ENCODE measurements at places on chromosomes 2 and 18.

GRCh38 chr2:237581751-237582746 is 8.5 kb downstream of the RAB17 start:
- DNase-seq = peak; percentile 68

GRCh38 chr2:17827316-17827715 is 11.1 kb downstream of the MSGN1 start:
- DNase-seq = no peak

DNA sequence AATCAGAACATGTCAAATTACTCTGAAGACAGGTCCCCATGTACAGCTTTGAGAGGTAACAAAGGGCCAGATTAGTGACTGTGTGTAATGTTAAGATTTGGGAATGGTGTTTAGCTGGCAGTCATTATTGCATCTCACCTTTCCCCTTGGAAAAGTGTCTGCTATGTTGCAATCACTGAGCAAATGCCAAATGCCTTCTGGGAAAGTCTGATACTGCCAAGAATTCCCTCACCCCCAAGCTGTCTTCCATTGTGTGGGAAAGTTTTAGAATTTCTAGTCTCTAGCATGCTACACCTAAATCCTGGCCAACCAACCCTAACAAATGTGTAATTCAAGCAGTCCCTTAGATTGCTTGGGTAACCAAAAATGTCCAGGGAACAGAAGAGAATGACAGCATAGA is 13.6 kb upstream of the PELI1 start:
- DNase-seq = no peak

DNA sequence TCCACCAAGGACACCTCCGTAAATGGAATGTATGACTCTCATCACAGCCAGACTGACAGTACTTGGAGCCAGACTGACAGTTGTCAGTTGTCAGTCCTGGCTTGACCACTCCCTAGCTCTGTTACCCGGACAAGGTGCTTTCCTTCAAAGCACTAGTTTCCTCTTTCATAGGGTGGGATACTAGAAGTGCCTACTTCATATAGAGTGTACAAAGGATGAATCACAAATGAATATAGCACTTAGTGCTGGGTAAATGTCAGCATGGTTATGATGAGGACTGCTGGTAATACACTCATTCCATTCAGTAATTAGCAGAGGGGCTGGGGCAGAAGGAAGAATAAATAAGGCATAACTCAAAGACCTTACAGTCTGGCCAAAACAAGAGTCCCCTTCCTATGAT is 91.4 kb downstream of the ARL4C start:
- DNase-seq = no peak

- no peak for DNase-seq
These were observed 23.0 kb downstream of the COPS9 start for GRCh38 chr2:240112914-240113690.

DNA sequence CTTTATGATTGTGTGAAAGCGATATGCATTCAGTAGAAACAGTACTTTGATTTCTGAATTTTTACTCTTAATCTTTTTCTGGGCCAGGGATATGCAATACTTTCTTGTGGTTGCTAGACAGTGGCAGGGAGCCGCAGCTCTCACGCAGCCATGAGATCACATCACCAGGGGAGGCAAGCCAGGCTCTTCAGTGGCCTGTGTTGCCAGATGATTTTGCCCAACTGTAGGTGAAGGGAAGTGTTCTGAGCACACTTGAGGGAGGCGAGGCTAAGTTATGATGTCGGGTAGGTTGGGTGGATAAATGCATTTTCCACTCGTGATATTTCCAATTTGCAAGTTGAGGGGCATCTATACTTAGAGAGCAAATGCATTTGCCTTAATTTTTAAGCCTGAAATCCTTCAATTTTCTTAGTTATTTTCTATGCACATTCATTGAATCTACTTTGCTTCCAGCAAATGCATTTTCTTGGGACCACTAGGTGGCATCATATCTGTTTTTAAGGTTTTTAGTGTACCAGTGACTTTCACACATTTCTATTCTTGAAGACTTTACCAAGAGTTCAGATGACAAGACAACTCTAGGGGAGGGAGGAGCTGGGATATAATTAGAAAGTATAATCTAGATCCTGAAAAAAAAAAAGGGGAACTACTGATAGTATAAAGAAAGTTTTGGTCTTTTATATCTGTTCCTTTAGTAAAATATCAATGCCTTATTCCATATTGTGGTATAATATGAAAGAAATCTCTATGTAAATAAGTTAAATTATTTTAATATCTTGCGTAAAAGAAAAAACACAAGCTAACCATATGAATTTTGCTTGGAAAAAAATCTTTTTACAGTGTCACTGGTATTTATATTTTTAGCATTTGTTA is 643.3 kb downstream of the SOCS6 start:
- DNase-seq = peak; percentile 9

GRCh38 chr2:46236006-46236875 is 61.0 kb upstream of the EPAS1 start:
- no peak for DNase-seq

DNA sequence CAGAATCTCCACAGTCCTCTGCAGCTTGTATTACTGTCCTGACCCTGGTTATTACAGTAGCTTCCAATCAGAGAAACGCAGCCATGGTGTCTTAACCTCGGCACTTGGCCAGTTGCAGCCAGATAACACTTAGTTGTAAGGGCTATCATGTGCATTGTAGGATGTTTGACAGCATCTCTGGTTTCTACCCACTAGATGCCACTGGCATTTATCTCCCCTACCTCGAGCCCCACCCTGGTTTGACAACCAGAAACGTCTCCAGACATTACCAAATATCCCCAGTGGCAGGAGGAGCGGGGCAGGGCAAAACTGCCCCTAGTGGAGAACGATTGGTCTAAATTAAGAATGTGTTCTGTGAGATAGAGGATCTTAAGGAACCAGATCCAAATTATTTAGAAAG is 13.1 kb downstream of the DSG2 start:
- DNase-seq = no peak

DNA sequence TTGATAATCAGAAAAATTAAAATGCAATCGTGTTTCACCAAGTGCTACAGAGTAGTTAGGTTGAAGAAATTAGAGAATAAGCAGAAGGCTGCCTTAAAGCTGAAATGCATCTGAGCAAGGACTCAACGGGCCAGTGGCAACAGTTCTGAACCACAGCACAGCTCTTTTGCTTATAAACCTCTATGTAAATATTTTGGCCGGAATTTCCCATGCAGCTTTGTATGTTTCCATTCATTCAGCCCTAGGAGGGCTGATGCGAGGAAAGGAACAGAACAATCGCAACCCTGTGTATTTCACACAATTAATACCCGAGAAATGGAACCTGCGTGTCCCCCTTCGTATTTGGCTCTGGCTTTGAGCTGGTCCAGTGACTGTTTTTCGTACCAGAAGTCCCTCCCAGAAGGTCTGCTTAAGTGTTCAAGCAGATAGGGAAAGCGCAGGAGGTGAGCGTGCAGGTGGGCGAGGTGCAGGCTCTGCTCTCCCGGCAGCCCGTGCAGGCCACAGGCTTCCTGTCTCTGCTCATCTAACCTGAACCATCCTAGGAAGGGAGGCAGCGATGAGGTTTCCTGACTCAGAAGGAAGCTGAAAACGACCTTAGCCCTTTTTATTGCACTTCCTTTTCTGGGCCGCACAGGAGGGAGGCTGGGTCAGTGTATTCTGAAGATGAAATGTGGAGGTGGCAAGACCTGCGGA is 67.3 kb downstream of the ASB1 start:
- DNase-seq = peak; percentile 44

DNA sequence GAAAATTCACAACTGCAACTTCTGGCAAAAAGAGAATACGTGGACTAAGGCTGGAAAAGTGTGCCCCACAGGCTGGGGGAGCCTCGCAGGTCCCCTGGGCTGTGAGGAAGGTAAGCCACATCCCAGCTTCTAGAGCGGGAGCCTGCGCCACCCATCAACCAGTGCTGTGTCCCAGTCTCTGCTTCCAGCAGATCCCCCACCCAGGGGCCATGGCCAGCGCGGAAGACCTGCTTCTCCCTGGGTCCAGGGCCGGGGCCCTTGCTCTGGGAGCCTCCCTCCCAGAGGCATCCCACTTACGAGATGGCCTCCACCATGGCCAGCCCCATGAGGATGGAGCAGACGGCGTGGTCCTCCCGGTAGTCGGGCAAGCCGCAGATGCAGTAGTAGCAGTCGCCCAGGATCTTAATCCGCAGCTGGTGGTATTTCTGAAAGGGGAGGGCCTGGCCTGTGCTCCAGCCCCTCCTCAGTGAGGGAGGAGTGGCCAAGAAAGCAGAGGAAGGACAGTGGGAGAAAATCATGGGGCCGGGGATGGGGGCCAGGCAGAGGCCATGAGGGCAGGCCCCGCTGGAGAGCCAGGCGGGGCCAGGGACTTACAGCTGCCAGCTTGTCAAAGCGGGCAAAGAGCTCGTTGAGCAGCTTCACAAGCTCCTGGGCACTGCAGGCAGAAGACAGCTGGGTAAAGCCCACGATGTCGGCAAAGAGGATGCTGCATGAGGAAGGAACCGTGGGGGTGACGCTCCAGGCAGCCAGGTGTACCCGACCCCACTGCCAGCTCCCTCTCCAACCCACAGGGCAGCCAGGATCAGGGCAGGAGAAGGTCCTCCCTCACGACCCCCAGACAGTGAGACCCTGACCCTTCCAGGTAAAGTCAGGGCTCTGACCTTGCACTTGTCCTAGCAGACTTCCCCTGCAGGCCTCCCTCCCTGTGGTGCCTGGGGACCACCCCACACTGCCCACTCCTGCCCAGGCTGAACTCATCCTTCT is 48.0 kb downstream of the CENPO start:
- no peak for DNase-seq

GRCh38 chr18:37499044-37499443 is 66.6 kb downstream of the CELF4 start:
- no peak for DNase-seq

DNA sequence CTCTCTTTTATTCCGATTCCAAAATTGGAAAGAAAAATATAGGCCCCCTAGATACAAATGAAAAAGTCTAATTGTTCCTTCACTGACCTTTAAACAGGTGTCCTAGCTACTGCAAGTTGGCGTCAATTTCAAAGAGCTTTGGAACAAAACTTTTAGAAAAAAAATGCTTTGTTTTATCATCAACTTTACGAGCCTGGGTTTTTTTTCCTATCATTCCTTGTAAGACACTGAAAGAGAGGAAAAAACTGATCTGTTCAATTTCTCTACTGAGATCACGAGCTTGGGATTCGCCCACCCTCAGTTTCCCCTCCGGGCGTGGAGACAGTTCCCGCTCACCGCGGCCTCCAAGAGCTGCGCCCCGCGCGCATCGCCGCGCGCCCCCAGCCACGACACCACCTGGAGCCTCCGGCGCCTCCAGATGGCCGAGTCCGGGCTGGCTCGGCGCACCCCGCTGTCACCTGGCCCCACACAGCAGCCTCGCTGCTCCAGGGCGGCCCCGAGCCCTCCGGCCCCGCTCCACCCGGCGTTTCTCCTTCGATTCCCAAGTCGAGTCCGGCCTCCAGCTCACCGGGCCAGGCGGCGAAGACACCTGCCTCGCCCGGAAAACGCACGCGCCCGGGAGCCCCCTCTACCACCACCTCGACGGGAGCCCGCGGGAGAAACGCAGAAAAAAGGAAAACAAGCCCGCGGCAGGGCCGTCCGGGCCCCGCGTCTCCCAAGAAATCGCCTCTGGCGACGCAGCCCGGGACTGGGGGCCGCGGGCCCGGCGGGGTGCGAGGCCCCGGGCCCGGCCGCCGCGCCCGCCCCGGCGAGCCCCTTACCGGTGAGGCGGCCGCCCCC is 656 bp downstream of the TBC1D8 start:
- peak; percentile 64 for DNase-seq

DNA sequence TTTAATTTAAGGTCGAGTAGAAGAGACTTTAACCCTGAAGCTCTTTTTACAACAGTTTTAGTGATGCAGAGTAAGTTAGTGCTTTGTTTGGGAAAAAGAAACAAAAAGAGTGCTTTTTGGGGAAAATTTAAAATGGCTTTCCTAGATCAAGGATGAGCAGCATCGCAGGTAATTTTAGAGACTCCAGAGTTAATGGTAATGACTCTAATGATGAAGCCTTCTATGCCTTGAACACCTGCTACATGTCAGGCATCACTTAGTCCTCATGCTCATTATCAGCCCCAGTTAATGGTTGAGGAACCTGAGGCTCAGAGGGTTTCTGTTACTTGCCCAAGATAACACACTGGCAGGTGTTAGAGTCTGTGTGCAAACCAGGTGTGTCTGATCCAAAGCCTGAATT is 167.8 kb downstream of the ACOXL start:
- DNase-seq = no peak

- no peak for DNase-seq
These were observed 63.6 kb upstream of the MGAT5 start for GRCh38 chr2:134190062-134190806.

DNA sequence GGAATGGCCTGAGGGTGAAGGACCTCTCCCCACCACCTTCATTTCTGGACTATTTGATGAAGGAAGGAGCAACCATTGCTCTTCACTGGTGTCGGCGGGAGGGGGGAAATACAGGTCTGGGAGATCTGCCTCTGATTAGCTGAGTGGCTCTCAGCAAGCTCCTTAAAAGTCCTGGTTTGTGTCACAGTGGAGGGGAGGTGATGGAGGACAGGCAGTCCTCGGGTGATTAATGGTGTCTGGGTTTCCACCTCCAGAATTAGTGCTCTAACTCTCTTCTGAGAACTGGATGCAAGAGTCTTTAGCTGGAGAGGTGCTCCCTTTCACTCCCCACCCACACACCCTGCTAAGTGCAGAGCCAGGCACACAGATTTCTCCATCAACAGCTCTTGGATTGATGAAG is 83.2 kb downstream of the TTC32 start:
- DNase-seq = no peak

- DNase-seq = no peak
These were observed 33.7 kb upstream of the ACVR1C start for GRCh38 chr2:157662401-157662800.

DNA sequence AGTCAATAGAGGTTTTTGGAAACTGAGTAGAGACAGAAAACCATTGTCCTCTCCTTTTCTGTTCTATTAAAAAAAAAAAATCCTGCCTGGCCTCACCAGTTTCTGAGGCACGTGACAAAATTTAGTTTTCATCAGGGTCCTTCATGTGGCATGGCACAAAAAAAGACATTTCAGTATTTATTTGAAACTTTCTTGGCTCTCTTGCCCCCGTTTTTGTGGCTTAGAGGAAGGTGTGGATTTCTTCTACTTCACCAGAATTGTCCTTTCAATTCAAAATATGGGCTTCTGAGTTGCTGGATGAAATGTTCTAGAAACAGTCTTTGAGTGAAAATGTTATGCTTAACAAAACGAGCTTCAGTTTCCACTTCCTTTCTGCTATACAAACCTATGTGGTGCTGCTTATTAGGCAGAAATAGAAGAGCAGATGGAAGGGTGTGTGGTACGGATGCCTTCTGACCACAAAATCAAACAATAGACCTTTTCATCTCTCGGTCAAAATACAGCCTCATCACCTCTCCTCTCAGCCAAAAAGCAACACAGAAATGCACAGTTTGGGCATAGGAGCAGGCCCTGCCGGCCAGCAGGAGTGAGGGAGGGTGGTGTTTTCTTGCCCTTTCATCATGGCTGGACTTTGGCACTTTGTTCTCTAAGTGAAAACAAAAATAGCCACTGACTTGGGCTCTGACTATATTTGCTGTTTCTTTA is 89.2 kb downstream of the SH3RF3 start:
- DNase-seq = no peak

GRCh38 chr2:150491430-150491829 is 4.0 kb upstream of the RND3 start:
- no peak for DNase-seq
